ENCODE measurements at places on chromosomes 1 and 21.

- DNase-seq, result no peak
Measured at GRCh38 chr1:39086865-39087409, 60.8 kb downstream of the NDUFS5 start.

- no peak for DNase-seq
Measured at GRCh38 chr1:215704089-215704860, 137.2 kb downstream of the KCTD3 start.

DNA sequence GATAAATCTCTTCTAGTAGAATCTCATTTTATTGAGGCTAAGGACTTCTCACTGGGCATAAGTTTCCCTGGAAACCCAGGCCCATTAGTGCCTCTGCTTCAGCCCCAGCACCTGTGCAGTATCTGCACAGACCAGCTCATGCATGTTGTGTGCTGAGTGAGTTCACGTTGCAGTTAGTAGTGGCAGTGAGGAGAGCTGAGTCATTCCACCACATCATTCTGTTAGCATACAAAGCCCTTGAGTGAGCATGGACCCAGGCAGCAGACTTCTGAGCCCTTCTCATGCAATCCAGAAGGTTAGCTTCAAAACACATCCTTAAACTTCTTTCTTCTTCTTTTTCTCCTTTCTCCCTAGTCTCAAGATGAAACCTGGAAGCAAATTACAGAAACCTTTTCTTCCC, 45.8 kb upstream of the NTPCR start:
- DNase-seq, result no peak

DNA sequence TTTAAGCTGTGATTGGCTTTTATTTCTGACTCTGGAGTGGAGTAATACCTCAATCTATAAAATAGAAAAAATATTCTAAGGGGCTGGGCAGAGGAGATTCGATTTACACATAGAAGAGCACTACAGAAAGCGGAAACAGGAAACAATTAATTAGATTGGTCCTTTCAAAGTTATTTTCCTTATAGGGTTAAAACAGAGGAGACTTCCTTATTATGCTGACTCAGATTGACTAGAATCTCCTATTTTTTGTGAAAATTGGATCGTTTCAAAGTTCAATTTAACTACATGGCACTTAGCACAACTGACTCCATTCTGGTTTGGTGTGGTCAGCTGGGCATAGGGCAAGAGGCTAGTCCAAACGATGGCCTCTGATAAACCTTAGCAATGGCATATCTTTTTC, 48.3 kb upstream of the NCAM2 start:
- DNase-seq, result no peak

GRCh38 chr1:14626869-14627607, 28.6 kb downstream of the KAZN start:
- DNase-seq, result no peak

DNA sequence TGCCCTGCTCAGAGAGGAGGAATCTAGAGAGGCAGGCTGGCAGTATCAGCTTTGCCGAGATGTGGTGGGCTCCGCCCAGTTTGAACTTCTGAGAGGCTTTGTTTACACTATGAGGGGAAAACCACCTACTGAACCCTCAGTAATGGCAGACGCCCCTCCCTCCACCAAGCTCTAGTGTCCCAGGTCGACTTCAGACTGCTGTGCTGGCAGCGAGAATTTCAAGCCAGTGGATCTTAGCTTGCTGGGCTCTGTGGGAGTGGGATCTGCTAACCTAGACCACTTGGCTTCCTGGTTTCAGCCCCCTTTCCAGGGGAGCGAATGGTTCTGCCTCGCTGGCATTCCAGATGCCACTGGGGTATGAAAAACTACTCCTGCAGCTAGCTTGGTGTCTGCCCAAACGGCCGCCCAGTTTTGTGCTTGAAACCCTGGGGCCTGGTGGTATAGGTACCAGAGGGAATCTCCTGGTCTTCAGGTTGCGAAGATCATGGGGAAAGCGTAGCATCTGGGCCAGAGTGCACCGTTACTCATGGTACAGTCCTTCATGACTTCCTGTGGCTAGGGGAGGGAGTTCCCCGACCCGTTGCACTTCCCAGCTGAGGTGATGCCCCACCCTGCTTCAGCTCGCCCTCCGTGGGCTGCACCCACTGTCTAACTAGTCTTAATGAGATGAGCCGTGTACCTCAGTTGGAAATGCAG, 43.6 kb downstream of the C21orf91 start:
- DNase-seq, result no peak

DNA sequence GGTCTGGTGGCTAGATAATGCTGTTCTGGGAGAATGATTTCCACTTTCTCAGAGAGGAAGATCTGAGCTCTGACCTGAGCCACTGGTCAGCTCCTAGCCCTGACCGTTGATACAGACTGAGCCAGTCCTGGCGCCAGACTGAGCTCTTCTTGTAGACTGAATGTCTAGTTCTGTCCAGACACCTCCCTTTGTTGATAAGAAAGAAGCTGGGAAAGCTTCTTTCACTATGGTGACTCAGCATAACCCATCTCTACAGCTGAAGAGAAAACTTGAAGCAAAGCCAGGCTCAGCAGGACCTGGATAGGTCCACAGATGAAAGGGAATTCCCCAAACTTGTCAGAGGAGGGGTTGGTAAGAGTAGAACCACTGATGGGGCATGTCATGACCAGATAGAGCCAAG, 9.9 kb upstream of the TRABD2B start:
- DNase-seq, result no peak
